ENCODE measurements at places on chromosomes 2 and 18.
A peak's percentile ranks its signal among the peaks of the same experiment; 100 is the strongest.

DNA sequence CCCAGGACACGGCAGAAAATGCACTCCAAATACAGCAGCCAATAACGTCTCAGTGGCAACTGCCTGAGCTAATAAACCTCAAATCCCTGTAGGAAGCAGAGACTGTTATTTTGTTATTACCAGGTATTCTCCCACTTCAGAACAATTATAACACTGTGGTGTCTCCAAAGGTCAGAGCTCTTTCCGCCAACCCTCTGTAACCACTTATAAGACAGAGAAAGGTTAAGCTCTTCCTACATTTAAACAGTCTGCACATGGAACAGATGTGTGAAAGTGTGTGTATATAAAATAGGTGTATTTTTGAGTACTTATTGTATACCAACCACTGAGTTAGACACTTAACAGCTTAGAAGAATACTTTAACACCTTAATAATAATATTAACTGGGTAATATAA, 64.1 kb downstream of the FBXO15 start:
- no peak for DNase-seq

DNA sequence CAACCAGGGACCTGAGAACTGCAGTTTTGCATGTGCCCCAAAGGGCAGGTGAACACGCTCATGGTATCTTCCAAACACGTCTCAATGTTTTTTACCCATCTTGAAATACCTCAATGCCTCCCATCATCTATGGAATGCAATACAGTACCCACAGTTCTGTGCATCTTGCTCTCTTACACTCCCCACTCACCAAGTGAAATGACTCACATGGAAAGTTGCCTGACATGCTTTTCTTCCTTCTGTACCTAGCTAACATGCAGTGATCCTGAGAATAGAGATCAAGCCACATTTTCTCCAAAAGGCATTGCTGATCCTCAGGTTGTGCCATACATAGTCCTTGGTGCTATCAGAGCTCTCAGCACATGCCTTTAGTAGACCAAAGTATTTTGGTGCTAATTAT, 373.9 kb downstream of the GPD2 start:
- DNase-seq: no peak

DNA sequence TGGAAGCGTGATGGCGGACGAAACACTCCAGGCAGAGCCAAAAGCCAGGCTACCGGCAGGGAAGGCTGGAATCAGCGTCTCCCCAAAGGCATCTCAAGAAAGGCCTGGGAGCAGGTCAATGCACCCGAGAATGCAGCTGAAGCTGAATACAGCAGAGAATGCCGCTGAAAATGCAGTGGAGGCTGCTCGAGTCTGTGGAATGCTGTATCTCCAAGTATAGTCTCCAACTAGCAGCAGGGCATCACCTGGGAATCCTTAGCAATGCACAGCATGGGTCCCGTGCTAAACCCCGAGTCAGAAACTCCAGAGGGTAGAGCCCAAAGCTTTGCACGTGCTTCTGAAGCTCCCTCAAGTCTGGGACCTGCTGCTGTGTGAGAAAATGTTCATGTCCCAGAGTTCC, 191.1 kb upstream of the ALKAL2 start:
- no peak for DNase-seq

- DNase-seq: no peak
Observed at GRCh38 chr2:203949228-203949627, 12.7 kb downstream of the ICOS start.

GRCh38 chr18:26127786-26128185, 5.9 kb upstream of the PSMA8 start:
- DNase-seq: no peak

GRCh38 chr18:28767201-28767600, 590.3 kb upstream of the CDH2 start:
- DNase-seq: no peak

GRCh38 chr2:228956701-228957474, 314.2 kb downstream of the PID1 start:
- DNase-seq: no peak

- peak; percentile 53 for DNase-seq
Observed at GRCh38 chr2:230762317-230762896, 49.8 kb downstream of the CAB39 start.

DNA sequence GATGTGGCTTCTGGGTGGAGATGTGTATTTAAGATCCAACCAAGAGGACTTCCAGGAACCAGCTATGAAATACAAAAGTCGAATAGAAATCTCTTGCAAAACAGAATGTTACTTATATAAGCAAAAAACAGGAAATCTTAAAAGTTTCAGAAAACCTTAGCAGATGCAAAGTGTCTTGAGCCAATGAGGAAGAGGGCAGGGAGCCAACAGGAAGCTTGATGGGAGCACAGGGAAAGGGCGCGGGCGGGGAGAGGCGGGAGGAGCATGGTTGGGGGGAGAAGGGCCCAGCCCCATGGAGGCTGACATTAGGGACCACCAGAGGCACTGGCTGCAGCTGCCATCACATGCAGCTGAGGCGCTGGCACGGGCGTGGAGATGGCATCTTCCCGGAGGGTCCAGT, 203.3 kb downstream of the SNTG2 start:
- no peak for DNase-seq

- DNase-seq: no peak
Observed at GRCh38 chr2:209114588-209115240, 309.1 kb upstream of the MAP2 start.

GRCh38 chr2:59093571-59093970, 852.4 kb upstream of the FANCL start:
- DNase-seq: no peak

DNA sequence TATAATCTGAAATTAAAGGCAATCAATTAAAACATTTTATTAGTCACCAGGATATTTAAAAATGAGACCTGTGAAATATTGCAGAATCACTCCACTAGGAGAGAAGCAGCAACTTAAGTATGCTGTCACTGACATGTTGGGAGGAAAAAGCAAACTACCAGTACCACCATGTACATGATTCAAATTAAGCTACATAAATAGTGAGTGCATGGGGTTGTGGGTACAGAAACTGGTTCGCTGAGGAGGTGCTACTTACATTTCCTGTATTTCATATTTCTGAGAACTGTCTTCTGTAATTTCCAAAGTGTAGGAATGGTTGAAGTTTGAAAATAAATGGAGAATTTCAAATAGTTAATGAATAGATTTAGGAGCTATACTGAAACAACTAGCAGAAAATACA, 7.9 kb upstream of the NR4A2 start:
- DNase-seq: no peak

DNA sequence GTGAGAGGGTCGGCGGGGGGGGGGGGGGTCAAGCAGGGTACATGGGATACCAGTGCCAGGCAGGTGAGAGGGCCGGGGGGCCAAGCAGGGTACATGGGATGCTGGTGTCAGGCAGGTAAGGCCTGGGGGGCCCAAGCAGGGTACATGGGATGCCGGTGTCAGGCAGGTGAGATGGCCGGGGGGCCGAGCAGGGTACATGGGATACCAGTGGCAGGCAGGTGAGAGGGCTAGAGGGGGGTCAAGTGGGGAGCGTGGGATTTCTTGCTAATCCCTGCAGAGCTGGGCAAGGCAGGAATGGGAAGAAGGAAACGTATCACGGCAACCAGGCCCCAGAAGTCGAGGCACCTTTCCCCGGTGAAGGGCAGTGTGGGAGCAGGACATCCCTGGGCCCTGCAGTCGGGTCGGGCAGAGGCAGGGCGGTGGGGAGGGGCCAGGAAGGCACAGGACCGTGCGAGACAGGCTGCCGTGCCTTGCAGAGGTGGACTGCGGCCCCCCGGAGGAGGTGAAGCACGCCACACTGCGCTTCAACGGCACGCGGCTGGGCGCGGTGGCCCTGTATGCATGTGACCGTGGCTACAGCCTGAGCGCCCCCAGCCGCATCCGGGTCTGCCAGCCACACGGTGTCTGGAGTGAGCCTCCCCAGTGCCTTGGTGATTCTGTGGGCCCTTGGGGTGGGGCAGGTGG, 49.3 kb downstream of the MTERF4 start:
- no peak for DNase-seq

DNA sequence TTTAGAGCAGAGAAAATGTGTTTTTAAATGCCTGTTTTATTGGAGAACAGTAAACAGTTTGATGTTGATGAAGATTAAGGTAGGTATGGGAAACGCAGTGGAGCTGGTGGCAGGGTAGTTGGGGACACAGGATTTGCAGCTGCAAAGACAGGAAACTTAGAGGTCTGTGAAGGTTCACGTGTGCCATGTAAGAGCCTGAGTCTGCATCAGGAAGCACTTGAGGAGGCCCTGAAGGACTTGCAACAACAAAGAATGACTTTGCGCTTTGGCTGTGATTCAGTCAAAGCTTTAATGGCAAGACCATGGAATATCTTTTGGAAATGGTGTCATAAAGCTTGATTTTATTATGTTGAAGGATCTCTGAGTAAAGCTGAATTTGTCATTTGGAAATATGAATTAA, 347.6 kb upstream of the KCNJ3 start:
- no peak for DNase-seq

- no peak for DNase-seq
Observed at GRCh38 chr2:204892506-204893255, 347.4 kb downstream of the PARD3B start.
